Stimulated activated CD8-positive, alpha-beta memory T cell treated with anti-CD3 and anti-CD28 coated beads, Interleukin-7, amount 100 ng/mL, for 1 hour (primary cell): ENCODE measurements at places on chromosomes 13 and 19.
A peak's percentile ranks its signal among the peaks of the same experiment; 100 is the strongest.

GRCh38 chr19:19185853-19186740, 5.9 kb downstream of the BORCS8 start:
- DNase-seq = no peak

GRCh38 chr19:3521104-3521445, 15.0 kb downstream of the FZR1 start:
- DNase-seq = no peak

GRCh38 chr19:19050731-19051130, 13.1 kb upstream of the SLC25A42 start:
- no peak for DNase-seq

DNA sequence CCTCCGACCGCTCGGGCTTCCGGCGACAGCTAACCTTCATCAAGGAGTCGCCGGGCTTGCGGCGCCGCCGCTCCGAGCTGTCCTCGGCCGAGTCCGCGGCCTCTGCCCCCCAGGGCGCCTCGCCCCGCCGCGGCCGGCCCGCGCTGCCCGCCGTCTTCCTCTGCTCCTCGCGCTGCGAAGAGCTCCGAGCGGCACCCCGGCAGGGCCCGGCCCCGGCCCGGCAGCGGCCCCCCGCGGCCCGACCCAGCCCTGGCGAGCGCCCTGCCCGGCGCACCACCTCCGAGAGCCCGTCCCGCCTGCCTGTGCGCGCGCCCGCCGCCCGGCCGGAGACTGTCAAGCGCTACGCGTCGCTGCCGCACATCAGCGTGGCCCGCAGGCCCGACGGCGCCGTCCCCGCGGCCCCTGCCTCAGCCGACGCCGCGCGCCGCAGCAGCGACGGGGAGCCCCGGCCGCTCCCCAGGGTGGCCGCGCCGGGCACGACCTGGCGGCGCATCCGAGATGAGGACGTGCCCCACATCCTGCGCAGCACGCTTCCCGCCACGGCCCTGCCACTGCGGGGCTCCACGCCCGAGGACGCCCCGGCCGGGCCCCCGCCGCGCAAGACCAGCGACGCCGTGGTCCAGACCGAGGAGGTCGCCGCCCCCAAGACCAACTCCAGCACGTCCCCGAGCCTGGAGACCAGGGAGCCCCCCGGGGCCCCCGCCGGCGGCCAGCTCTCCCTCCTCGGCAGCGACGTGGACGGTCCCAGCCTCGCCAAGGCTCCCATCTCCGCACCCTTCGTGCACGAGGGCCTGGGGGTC, 9.6 kb downstream of the C19orf25 start:
- DNase-seq = no peak

GRCh38 chr13:49711218-49711863, 20.1 kb upstream of the EBPL start:
- DNase-seq = no peak

DNA sequence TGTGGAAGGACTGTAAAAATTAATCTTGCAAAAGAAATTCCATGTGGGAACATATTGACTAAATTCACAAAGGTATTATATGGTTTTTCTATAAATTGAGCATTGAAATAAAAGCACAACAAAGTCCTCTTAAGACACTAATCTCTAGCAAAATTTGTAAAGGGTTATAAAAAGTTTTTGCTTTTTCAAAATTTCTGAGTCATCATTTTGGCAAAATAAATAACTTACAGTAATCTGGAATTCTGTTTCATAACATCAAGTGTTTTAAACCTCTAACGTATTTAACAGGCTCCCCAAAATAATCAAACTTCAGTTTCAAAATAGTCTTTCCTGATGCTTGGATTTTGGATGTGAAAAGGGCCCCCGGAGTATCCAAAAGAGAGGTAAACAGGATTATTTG, 26.0 kb downstream of the MED4 start:
- no peak for DNase-seq

GRCh38 chr13:44313674-44314073, 60.0 kb upstream of the SERP2 start:
- DNase-seq = no peak

- DNase-seq = no peak
These were observed 123.5 kb downstream of the CRYL1 start for GRCh38 chr13:20401931-20402856.

- DNase-seq = no peak
These were observed 2.2 kb downstream of the CLEC11A start for GRCh38 chr19:50725218-50725910.

GRCh38 chr13:26695891-26696311, 64.7 kb downstream of the GPR12 start:
- no peak for DNase-seq

DNA sequence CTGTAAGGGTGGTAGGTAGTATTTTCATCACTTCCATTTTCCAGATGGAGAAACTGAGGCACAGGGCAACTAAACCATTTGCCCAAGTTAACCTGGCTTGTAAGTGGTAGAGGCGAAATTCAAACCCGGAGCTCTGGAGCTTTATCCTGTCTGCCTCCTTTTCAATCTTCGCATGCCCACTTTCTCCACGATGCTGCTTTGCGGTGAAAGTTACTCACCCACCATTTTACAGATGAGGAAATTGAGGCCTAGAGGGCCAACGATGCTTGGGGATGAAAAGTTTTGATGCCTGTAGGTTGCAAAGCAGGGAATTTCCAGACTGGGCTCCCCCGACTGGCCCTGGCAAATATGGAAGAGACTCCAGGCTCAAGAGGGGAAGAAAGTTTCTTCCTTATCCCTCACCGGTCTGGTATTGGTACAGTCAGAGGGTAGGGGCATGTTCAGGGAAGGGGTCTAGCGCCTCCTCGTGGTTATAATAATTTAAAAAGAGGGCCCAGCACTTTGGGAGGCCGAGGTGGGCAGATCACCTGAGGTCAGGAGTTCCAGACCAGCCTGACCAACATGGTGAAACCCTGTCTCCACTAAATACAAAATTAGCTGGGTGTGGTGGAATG, 1.9 kb upstream of the SH2D3A start:
- DNase-seq = no peak

- DNase-seq = no peak
These were observed 40.2 kb upstream of the PEG3 start for GRCh38 chr19:56880592-56881190.

GRCh38 chr19:57436417-57436816, 1.3 kb downstream of the ZNF749 start:
- DNase-seq = no peak

- DNase-seq = no peak
These were observed 11.5 kb downstream of the CUL4A start for GRCh38 chr13:113220877-113221276.

- no peak for DNase-seq
These were observed 2.7 kb downstream of the SIPA1L3 start for GRCh38 chr19:37909661-37910199.

DNA sequence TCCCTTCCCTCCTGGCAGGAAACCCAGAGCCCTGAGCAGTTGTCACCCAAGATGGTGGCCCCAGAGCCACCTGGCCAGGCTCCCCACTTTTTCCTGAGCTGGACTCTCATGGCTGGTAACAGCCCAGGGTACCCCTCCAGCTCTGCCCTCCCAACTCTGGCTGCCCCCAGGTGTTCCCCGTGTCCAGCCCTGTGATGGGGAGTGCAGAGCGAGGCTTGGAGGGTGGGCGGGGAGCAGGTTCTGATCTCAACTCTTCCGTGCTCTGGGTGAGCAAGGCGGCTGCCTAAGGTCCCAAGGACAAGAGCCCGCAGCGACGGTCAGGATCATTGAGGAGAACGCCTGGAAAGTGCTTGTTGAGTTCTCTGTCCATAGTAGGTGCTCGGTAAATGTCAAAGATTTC, 54.7 kb upstream of the GAS6 start:
- DNase-seq = no peak

DNA sequence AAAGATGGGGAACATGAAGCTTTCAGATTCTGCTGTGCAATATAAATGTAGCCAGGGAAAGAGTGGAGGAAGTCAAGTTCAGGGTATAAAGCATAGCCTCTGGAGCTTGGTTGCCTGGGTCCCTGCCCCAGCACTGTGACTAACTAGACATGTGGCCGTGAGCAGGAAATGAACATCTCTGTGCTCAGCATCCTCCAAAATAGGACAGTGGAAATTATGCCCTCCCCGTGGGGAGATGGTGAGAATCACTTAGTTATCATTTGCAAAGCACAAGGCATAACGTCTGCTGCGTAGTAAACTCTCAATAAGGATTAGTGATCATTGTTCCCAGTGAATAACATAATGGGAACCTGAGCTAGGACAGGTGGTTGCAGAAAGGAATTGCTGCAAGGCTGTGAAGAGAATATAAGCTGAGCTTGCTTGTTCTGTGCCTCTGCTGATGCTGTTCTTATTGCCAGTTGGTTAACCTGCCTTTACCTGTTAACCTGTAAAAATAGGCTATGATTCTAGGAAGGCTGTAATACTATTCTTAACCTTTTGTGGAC, 441.0 kb downstream of the COG6 start:
- DNase-seq = no peak

DNA sequence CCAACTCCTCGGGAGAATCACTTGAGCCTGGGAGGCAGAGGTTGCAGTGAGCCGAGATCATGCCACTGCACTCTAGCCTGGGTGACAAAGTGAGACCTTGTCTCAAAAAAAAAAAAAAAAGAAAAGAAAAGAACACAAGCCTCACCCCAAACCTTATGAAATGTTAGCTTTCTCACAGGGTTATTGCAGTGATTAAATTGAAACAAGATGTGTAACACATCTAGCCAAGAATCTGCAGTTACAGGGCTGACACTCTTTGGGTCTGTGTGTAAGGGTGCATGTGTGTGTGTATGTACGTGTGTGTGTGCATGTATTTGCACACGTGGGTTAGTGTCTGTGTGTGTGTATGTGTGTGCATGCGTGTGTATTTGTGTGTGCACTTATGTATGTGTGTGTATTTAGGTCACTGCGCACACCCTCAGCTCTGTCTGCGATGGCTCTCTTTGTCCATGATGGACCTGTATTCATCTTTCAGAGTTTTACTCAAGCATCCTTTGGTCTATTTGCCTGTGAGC, 336.3 kb downstream of the UQCRFS1 start:
- no peak for DNase-seq

- DNase-seq = no peak
These were observed 552 bp downstream of the PLK5 start for GRCh38 chr19:1524287-1524971.

- no peak for DNase-seq
These were observed 225.2 kb upstream of the TSHZ3 start for GRCh38 chr19:31574251-31574973.

- no peak for DNase-seq
These were observed 56.4 kb downstream of the GGACT start for GRCh38 chr13:100532090-100532766.

- no peak for DNase-seq
These were observed 183.4 kb downstream of the PTPRS start for GRCh38 chr19:5157186-5157585.

GRCh38 chr13:29589234-29589633, 6.3 kb downstream of the SLC7A1 start:
- DNase-seq = no peak

- peak; percentile 77 for DNase-seq
These were observed 43.9 kb downstream of the CERS4 start for GRCh38 chr19:8252922-8253589.

GRCh38 chr13:19606152-19606551, 27.3 kb upstream of the MPHOSPH8 start:
- no peak for DNase-seq

- DNase-seq = peak; percentile 54
These were observed 20.3 kb upstream of the AKT2 start for GRCh38 chr19:40305403-40305802.

DNA sequence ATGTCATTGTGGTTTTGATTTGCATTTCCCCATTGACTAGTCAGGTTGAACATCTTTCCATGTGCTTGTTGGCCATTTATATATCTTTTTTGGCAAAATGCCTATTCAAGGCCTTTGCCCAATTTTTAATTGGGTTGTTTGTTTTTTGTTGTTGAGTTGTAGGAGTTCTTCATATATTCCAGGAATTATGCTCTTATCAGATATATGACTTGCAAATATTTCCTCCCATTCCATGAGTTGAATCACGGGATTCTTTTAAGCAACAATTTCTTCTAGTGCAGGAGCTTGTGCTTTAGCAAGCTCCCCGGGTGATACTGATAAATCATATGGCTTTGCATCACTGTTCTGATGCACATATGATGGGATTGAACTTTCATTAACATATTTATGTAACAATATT, 47.0 kb upstream of the FLT1 start:
- no peak for DNase-seq

DNA sequence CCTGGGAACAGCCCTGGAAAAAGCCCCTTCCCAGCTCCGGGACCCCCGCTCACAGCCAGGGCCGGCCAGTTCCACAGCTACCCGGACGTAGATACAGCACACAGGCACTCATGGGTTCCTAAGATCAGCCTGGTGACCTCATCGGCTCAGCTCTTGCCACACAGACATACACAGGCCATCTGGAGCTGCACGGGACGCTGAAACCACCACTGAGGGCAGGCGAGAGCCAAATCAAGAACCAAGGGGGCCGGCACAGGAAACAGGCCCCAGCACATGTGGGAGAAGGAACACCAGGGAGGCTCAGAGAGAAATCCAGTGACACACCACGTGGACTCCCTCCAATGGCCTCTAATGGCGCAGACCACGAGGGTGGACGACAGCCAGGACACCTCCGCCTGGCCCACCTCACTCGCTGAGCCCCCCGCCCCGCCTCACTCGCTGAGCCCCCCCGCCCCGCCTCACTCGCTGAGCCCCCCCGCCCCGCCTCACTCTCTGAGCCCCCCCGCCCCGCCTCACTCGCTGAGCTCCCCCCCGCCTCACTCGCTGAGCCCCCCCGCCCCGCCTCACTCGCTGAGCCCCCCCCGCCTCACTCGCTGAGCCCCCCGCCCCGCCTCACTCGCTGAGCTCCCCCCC, 69.7 kb upstream of the C13orf46 start:
- DNase-seq = no peak

DNA sequence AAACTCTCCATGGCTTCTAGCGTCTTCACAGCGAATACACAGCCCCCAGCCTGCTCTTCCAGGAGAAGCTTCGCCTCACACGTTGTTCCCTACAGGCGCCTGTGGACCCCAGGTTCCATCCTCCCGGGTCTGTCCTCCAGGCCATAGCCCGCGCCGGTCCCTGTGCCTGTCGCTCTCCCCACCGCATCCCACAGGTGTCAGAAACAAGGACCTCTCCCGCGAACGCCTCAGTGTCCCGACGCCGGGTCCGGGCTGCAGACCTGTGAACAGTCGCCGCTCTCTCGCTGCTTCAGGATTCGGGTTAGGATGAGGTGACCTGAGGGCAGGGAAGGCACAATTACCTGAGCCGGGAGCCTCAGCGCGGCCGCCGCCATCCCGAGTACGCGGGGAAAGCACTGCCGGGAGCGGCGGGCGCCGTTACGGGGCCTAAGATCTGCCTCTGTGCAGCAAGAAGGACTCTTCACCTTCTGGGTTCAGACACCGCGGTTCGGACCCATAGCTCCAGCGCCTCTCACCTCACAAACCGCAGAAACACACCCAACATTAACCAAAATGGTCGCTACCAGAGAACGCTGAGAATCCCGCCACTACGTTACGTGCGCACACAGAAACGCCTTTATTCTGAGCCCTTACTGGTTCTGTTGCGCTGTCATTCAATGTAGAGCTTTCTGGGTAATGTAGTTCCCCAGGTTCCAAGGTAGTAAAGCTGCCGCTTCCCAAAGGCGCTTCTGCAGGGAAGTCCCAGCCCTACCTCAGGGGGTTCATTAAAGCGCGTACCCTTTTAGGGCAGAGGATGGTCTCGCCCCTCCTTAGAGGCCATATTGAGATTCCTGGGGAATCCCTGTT, at the start of gene ZNF418:
Gene ZNF418, minus strand, starts transcription at position 583 of the 846 bp plus-strand sequence. CDS start 1,580 bp downstream, outside the sequence.
- peak; percentile 12 for DNase-seq
